Pulmonary artery endothelial cell (primary cell): ENCODE measurements at places on chromosomes 1 and 21.

DNA sequence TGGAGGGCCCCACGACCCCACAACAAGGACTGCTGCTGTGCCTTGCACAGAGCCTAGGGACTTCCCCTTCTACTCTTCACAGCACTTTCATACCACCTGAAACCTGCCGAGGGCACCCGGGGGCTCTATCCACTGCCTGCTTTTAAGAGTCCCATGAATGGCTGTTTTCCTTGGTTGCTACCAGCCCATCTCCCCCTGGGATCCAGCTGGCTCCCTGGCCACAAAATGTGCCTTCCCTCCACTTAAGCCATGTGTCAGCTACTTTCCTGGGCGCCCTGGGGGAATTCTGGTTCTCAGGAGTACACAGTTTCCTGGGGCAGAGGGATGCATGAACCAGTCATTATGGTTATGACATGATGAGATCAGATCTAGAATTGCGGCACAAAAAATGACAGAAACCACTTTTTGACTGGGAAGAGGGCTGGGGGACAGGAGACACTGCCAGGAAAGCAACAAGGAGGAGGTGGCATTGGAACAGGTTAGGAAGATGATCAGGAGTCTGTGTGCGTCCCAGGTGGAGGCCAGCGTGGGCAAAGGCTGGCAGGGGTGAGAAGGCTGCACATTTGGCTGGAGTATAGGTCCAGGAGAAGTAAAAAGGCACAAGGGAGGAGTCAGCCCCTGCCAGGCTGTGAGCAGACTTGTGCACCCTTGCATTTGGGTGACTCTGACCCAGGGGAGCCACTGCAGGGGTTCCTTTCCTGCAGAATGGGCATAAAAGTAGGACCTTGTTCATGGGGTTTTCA is 3.2 kb upstream of the TNFRSF8 start:
- no peak for DNase-seq

- no peak for DNase-seq
Observed at GRCh38 chr1:221631556-221631955, 110.3 kb downstream of the DUSP10 start.

GRCh38 chr21:26840912-26841311 is 4.3 kb downstream of the ADAMTS1 start:
- DNase-seq: peak; percentile 57

DNA sequence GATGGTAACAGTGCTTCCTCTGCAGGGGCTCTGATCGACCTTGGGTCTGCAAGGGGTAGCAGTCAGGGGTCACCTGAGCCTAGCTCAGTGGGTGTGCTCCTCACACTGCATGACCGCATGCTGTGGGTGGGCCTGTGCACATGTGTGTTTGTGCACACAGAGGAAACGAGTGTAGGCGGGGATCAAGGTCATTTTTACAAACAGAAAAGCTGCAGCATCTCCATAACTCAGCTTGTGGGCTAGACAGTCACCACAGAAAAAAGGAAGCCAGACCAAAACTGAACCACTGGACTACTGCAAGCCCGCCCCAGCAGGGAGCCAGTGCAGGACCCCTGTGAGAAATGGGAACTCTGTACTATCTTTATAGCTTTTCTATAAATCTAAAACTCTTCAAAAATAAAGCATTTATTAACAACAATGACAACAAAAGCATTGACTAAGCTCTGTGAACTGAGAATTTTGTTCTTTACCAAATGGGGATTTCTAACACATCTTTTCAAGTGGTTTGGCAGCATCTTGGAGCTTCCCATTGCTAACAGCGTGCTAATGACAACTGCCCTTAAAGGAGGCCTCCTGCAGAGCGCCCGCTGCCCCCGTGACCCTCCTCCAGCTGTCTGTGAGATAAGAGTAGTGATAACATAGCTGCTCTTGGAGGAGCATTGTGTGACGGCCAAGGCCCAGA is 19.9 kb upstream of the NEK2 start:
- DNase-seq: no peak

GRCh38 chr1:40880813-40881549 is 18.8 kb upstream of the CITED4 start:
- no peak for DNase-seq

DNA sequence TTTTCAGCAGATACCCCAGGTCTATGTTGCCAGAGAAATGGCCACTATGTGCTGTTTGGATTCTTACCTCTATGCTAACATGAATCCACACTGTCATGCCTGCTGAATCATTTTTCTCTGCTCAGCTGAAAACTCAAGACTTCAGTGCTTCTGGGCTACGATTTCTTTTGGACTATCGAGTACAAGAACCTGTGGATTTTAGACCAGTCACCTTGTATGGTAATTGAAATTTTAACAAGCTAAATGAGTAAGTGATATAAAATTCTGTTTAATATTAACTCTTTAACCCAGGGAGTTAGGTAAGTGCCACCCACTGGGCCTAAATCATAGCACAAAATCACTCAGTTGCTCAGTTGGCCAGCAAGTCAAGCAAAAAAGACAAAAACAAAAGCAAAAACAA is 35.8 kb downstream of the LHX8 start:
- no peak for DNase-seq
